CD4-positive, alpha-beta T cell treated with Interferon alpha-2 for 1 hour (primary cell): ENCODE measurements at places on chromosomes 13 and 19.

DNA sequence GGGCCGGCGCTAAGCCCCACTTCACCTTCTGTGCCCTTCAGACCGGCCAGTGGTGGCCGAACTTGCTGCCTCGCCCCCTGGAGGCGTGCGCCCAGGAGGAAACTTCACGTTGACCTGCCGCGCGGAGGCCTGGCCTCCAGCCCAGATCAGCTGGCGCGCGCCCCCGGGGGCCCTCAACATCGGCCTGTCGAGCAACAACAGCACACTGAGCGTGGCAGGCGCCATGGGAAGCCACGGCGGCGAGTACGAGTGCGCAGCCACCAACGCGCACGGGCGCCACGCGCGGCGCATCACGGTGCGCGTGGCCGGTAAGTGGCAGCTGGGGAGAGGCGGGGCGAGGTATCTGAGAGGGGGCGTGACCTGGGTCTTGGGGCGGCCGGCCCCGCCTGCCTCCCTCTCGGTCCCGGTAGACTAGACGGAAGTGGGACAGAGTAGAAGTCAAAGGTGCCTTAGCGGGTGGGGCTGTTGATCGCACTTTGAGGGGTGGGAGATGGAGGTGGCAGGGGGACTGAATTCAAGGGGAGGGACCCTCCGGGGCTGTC, 5.6 kb downstream of the ICAM5 start:
- peak; percentile 79 for DNase-seq

DNA sequence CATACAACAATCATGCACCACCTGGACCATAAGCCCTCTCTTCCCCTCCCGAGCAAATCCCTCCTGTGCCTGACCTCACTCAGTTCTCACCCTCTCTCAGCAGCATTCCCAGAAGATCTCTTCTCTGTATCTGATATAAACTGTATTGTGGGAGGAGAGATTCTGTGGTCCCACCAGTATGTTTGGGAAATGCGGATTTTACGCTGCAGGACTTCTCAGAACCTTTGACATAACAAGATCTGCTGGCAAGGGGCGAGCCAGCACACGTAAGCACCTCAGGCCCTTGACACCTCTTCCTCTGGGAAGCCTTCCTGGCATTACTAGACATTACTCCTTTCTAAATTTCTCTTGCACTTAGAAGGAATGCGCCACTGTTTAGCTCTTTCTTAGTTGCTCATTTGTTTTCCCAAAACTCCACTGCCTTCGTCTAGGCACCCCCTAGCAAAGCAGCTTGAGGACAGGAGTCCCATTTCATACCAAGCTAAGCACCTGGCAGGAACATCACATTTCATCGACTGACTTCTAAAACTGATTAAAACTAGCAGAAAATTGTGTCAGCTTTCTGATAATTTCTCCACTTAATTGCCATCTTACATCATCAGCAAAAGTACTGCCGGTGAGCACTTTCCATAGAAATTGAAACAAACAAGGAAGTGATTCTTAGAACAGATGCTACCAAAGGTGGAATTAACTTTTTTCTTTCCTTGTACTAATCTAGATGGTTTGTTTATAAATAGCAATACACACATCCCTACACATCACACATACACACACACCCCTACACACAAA, 63.2 kb downstream of the CCDC70 start:
- DNase-seq = no peak

- DNase-seq = no peak
These were observed 288.7 kb downstream of the FOXO1 start for GRCh38 chr13:40377783-40378182.

DNA sequence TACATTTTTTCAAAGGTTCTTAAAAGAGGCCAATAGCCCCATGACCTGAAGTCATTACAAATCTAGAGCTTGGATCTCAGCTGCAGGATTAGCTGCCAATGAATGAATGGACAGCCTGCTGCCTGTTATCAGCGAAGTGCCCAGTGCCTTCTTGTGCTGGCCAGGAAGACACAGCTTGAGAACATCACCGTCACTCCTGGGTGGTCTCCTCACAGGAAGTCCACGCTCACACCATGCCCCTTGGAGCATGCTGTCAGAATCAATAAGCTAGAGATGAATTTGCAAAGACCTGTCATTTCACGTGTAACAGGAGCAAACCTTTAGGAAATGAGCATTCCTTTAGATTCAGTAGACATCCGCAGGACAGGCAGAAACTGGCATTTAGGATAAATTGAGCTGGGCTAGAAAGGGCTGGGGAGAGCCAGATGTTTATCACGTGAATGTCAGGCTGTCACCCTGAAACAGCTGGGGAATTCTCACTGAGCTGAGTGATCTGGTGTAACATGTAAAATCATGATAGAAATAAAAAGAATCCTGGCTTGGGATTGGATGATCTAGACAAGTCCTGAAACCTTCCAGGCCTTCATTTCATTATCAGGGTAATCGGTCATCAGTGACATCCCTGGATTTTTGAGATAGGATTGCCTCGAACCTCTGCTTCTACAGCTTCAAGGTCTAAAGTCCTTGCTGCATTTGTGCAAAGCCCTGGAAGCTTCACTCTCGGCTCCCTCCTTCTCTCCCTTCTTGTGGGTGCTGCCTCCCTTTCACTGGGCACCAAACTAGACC, 49.9 kb upstream of the MEDAG start:
- no peak for DNase-seq

- DNase-seq = peak; percentile 66
These were observed 14.3 kb downstream of the IER2 start for GRCh38 chr19:13164343-13165161.

DNA sequence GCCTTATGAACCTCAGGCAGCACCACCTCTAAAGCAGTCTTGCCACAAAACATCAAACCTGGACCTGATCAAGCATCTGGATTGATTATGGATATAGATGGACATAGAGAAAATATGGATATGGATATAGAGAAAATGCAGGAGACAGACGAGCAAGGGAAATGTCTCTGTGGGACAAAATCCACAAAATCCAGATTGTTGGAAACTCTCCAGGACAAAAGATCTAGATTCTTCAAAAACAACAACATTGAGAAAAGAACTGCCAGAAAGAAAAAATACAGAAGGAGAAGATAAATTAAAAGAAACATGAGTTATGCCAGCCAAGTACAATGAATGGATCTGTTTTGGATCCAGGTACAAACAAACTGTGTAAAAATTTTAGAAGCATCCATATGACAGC, 1176.5 kb downstream of the UQCRFS1 start:
- DNase-seq = no peak

- DNase-seq = no peak
These were observed 118.2 kb downstream of the KCNRG start for GRCh38 chr13:50133358-50133953.

GRCh38 chr19:2230807-2231533, 5.2 kb downstream of the PLEKHJ1 start:
- DNase-seq = no peak
